Right ventricle myocardium inferior (tissue), 1 donor: ENCODE measurements at places on chromosomes 12 and 14. TPM values are rescaled to one million over a fixed set of nuclear protein-coding genes. Genes with fewer than 3 reads are reported as not detected.

- DNase-seq, result no peak
These were observed 320.4 kb downstream of the BCL11B start for GRCh38 chr14:98951521-98952152.

GRCh38 chr14:37131205-37131604, 41.2 kb downstream of the SLC25A21 start:
- DNase-seq, result no peak

DNA sequence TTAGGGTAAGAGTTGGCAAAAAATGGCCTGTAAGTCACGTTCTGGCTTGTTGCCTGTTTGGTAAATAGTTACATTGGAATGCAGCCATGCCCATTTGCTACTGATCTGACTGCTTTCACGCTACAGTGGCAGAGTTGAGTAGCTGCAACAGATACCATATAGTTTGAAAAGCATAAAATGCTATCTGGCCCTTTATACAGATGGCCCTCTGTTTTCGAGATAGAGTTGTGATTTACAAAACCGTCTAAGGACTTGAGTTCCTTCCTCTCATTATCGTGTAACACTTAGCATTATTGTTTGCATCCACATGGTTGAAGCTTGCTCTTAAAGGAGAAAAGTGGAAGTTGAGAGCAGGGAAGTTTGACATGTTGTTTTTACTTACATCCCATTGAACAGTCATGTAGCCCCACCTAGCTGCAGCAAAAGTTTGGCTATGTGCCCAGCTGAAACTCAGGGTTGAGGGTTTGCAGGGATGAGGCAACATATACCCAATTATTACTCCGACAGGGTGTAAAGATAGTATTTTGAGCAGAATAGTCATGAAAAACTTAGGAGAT, 11.3 kb upstream of the SCFD1 start:
- peak; percentile 75 for DNase-seq

DNA sequence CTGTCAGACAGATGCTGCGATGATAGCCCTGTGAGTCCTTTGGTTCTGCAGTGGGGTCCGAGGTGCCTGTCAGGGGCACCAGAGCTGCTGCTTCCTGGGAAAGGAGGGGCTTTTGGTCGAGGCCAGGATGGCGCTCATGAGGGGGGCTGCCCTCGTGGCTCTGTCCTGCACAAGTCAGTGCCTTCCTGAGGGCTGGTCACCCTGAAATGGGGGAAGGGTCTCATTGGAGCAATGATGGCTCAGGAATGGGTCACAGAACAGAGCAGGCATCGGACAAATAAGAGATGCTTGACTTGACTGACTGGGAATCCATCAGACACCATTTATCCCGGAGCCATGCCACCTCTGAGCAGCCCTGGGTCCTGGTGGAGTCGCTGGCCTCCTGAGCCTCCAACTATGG, 121.9 kb downstream of the ADGRD1 start:
- DNase-seq, result no peak

DNA sequence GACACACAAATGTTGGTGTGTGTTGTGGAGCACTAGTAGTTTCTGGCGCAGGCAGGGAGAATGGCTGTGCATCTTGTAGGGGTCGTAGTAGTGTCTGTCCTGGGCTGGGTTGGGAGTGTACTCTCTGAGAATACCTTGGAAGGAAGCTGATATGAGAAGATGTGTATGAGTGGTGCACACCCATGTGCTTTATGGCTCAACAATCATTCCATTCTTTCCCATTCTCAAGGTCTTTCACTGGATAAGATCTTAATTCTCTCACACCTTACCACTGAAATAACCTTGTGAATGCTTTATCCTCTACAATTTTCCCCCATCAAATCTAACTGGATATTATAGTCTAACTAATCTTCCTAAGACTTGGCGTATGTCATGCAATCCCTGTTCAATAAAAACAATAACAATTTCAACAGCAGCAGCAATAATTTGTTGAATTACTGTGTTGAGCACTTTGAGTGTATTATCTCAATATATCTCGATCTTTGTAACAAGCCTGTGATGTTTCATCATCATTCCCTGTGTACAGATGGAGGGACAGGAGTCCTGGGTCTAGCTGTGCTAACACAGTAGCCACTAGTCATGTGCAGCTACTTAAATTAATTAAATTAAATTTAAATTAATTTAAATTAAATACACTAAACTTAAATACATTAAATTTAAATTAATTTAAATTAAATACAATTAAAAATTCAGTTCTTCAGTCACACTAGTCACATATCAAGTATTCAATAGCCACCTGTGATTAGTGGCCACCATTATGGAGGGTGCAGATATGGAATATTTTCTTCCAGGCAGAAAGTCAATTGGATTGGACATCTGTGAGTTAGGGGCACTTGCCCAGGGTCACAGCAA, 3.6 kb upstream of the SLC48A1 start:
- DNase-seq, result no peak

C12orf56 gene
- total RNA-seq, result not detected

DNA sequence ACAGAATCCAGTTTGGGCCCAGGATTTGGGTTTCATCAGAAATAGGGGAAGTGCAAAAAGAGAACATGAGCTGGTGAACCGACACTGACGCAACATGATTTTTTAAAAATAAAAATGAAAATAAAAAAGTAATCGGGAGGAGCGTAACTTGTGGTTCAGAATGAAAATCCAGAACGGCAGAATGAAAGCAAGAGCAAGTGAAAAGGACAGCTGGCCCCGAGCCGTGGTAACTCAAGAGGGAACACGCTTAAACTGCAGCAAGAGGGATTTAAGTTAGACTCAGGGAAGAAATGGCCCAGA, 1.6 kb downstream of the SLC6A12 start:
- no peak for DNase-seq
